ENCODE measurements at places on chromosomes 2 and 18.

DNA sequence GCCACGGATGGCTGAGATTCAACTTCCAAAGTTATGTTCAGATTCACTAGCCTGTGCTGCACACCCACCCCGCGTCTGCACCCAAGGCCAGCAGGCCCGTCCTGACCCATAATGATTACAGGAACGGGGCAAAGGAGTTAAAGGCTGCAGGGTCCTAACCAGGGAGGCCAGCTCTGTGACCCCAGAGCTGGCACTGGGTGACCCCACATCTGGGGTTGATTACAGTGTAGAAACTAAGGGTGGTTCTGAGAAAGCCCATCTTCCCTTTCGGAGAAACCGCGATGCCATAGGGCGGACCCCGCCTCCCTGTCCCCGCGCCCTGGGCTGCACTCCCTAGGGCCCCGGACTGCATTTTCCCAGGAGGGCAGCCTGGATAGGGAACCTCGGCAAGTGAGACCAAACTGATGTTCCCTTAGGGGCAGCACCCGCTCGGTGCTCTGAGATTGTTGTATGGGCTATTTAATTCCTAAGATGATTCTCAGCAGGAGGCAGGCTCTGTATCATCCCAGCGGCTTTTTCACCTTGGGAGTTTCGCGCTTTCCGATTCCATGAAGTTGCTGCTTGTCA is 2.2 kb upstream of the GPR148 start:
- no peak for DNase-seq

GRCh38 chr2:102660070-102660469 is 40.7 kb downstream of the SLC9A2 start:
- DNase-seq, result no peak

GRCh38 chr2:197248623-197249022 is 62.0 kb downstream of the ANKRD44 start:
- DNase-seq, result no peak

DNA sequence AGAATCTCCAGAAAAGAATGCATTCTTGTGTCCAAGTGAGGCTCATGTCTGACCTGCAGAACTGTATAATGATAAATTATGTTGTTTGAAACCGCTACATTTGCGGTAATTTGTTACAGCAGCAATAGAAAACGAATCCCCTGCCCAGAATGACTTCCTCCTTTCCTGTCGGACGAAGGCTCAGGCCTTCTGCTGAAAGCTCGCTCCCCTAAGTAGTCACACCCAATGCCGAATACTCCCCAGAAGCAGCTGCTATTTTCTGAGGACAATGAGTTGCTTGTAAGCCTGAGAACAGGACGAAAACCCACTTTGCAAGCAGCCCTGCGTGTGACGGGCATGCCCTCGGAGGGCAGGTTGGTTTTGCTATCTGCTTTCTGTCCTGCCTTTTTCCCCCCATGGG is 27.7 kb upstream of the PTPN4 start:
- no peak for DNase-seq

DNA sequence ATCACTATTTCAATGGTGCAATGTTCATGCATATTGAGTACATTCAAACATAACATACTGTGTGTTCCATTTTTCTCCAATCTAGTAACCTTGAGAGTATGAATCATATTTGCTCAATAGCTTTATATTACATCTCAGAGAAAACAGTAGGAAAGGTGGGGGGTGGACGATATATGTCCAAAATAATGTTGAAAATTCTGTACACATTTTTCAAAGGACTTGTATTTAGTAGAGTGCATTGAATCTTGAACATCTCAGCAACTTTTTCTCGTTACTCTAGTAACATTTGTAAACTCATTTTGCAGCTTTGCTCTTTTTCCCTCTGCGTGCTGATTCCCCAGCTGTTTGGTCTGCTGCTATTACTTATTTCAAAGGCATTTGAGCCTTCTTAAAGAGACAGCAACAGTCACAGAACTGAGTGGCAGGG is 1487.0 kb downstream of the LRP1B start:
- DNase-seq, result no peak

DNA sequence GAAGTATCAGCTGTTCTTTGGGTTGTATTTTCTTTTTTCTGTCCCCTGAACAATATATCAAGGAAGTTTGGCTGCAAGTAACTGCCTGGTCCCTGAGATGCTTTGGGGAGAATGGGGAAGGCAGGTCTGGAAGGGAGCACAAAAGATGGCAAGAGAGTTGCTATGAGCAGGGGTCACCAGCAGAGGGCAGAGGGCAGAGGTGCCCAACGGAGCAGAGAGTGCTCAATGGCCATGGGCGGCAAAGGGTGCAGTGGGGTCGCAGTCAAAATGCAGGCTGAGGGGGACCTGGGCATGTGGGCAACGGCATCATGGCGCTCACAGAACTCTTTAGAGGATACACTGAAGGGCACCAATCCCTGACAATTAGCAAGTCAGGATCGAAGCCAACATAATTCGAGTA is 107.7 kb upstream of the ATP8B1 start:
- no peak for DNase-seq

All from activated CD8-positive, alpha-beta memory T cell treated with anti-CD3 and anti-CD28 coated beads for 1 hour (primary cell).